ENCODE measurements at places on chromosomes 2 and 18.

GRCh38 chr2:23065210-23065609, 319.8 kb upstream of the KLHL29 start:
- no peak for DNase-seq

DNA sequence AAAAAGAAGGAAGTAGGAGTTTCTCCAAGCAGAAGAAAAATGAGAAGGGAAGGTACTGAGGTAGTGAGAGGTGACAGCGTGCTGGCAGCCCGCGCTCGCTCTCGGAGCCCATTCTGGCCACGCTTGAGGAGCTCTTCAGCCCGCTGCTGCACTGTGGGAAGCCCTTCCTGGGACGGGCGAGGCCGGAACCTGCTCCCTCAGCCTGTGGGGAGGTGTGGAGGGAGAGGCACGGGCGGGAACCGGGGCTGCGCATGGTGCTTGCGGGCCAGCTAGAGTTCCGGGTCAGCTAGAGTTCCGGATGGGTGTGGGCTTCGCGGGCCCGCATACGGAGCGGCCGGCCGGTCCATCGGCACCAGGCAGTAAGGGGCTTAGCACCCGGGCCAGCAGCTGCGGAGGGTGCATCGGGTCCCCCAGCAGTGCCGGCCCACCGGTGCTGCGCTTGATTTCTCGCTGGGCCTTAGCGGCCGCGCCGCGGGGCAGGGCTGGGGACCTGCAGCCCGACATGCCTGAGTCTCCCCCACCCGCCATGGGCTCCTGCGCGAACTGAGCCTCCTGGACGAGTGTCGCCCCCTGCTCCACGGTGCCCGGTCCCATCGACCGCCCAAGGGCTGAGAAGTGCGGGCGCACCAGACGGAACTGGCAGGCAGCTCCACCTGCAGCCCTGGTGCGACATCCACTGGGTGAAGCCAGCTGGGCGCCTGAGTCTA, 11.1 kb upstream of the CYS1 start:
- DNase-seq = no peak

DNA sequence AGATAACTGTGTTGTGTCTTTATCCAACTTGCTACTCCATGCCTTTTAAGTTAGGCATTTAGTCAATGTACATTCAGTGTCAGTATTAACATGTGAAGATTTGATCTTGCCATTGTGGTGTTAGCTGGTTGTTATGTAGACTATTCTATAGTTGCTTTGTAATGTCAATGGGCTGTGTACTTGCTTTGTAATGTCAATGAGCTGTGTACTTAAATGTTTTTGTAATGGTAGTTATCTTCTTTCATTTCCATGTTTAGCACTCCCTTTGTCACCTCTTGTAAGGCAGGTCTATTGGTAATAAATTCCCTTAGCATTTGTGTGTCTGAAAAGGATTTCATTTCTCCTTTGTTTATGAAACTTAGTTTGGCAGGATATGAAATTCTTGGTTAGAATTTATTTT, 53.4 kb downstream of the MC4R start:
- DNase-seq = no peak

DNA sequence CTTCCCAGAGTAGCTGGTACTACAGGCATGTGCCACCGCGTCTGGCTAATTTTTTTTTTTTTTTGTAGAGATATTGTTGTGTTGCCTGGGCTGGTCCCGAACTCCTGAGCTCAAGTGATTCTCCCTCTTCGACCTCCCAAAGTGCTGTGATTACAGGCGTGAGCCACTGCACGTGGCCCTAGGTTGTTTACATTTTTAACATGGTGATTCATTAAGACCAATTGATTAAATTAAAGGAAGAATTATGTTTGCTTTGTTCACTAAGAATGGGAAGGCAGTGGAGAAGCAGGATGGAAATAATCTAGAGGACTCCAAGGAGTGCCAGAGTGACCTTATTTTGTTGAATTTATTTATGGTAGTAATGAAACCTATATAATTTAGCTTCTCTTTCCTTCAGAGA, 7.5 kb downstream of the LCLAT1 start:
- DNase-seq = no peak

GRCh38 chr2:153222231-153223165, 256.1 kb downstream of the RPRM start:
- no peak for DNase-seq

- DNase-seq = no peak
Observed at GRCh38 chr18:48418539-48419276, 9.5 kb upstream of the ZBTB7C start.

DNA sequence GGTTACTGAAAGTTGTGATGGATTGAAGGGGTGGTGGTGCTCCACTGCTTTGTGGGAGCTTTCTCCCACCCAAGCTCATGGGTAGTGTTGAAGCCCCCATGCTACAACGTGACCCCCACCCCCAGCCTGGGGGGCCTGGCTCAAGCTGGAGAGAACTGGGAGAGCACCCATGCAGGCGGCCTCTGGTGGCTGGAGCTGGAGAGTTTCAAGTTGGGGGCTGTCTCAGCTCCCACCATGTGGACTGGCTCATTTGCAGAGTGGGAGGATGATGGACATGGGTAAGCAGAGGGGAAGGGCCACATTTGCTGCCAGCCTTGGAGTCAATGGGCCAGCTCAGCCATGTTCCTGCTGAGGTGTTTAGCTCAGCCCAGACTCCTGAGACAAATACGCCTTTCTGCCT, 62.8 kb downstream of the INPP4A start:
- no peak for DNase-seq

- DNase-seq = no peak
Observed at GRCh38 chr2:20185176-20186022, 39.5 kb downstream of the SDC1 start.

DNA sequence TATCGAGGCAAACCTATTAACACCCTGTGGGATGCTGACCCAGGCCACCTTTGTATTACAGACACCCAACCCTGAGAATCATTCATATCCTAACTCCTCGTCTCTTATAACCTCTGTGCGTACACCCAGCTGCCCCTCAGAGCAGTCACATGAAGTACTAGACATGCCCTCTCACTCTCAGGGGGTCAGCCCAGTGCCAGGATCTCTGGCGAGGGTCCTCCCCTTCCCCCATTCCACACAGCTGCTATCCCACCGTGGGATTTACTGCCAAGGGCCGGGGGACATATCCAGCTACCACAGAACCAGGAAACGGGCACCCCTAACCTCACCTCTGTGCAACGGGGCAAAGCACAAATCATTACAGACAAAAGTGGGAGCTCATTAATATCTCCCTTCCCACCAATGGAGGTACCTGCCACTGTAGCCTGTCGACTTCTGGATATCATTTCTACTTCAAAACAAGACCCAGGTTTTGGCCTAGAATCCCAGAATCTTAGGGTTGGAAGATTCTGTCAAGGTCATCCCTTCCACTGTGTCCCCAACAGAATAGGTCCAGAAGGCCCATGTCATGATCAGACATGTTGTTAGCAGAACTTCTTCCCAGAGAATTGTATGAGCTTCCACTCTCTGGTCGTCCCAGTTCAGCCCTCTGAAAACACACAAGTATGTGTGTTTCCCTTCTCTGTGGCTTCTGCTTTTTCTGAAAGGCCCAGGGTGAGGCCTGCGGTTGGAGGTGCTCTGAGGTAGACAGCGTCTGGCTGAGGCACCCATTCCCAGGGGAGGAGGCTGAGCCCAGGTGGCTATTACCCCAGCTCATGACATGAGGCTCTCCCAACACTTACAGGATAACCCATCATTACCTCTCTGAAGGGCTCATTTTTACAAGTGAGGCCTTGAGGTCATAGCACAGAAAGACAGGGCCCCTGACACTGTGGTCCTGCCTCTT, 1.7 kb downstream of the TMBIM1 start:
- no peak for DNase-seq

GRCh38 chr2:120731175-120731574, 4.5 kb upstream of the GLI2 start:
- DNase-seq = no peak

- no peak for DNase-seq
Observed at GRCh38 chr18:35118641-35119040, 77.4 kb downstream of the MAPRE2 start.

DNA sequence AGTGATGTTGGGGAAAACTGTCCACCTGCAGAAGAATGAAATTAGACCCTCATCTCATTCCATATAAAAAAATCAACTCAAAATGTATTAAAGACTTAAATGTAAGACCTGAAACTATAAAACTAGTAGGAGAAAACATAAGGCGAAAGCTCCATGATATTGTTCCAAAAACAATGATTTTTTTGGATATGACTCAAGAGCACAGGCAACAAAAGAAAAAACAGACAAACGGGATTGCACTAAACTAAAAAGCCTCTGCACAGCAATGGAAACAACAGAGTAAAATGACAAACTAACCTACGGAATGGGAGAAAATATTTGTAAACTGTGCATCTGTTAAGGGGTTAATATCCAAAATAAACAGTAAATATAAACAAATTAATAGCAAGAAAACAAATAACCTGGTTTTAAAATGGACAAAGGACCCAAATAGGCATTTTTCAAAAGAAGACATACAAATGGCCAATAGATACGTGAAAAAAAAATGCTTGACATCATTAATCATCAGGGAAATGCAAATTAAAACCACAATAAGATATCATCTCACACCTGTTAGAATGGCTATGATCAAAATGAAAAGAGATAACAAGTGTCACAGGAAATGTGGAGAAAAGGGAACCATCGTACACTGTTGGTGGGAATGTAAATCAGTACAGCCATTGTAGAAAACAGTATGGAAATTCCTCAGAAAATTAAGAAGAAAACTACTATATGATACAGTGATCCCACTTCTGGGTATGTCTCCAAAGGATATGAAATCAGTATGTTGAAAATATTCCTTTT, 26.6 kb downstream of the LRRFIP1 start:
- no peak for DNase-seq

DNA sequence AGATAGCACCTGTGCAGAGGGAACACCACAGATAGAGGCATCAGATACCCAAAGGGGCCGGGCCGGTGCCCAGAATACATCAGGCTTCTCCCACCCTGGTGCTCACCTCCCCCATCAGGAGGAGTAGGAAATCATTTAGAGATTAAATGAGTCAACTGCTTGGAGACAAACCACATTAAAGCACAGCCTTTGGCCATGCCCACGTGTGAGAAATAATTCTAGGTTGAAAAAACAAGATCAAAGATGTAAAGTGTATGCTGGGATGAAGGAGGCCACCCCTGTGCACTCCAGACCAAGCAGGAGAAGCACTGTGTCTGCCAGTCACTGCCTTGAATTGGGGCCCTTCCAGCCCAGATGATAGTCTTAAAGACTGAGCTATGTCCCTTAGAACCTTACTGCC, 152.8 kb upstream of the ACAA2 start:
- no peak for DNase-seq

- no peak for DNase-seq
Observed at GRCh38 chr2:213157242-213157641, 5.8 kb upstream of the IKZF2 start.

DNA sequence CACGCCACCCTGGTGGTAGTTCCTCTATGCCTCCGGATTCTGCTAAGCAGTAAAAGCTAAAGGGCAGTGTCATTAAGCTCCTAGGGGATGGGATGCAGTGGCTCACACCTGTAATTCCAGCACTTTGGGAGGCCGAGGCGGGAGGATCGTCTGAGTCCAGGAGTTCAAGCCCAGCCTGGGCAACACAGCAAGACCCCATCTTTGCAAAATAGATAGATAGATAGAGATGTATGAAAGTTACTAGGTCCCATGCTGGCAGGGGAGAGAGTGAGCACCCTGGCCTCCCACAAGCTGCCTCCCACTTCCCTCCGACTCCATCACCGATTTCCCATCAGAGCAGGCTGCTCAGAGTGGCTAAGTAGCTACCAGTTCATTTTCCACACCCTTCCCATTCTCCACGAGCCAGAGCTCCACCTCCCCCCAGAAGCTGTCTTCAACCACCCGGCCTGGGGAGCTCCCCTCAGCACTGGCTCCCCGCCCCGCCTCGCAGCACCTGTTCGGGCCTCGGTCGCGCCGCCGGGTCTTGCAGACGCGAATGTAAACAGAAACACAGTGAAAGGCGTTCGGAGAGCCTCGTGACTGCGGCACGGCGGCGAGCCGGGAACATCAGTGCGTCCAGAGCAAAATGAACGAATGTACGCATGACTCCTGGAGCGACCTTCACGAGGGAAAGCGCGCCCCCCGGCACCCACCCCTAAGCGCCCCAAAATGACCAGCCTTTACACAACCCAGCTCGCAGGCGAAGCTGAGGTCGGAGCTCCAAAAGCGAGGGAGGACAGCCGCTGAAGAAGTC, 598 bp upstream of the CEP68 start:
- no peak for DNase-seq

- DNase-seq = no peak
Observed at GRCh38 chr2:18123577-18123976, 245.1 kb downstream of the KCNS3 start.

- no peak for DNase-seq
Observed at GRCh38 chr18:31497404-31497835, 557 bp upstream of the DSG2 start.

GRCh38 chr2:224278531-224278930, 123.4 kb downstream of the FAM124B start:
- no peak for DNase-seq

DNA sequence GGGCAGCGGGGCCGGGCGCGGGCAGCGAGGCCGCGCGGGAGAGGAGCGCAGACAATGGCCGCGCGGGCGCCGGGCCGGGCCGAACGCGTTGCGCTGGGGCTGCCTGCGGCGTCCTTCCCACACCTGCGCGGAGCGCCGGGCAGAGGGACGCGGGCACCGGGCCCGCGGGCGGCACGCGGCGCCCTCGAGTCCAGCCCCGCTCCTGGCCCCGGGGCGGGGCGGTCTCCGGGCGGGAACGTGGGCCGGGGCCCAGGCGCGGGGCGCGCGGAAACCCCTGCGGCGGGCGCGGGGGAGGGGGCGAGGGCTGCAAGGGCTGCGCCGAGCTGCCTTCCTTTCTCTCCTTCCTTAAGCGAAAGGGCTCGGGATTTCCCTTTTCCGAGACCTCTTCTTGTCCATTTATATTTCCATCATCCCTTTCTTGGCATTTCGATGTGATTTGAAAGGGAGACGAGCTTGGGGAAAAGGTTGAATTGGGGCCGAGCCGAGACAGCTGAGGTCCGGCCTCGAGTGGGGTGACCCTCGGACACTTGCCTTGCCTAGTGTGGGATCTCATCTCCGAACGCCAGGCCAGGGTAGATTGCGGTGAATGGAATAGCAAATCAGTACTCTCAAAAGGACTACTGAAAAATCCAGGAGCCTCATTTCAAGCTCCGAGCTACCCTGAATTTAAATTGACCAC, 676 bp downstream of the KLHL23 start:
- DNase-seq = no peak
